T-helper 17 cell (primary cell): ENCODE measurements at places on chromosomes 5 and 9. TPM values are rescaled to one million over a fixed set of nuclear protein-coding genes. Genes with fewer than 3 reads are reported as not detected.

Gene PAIP1
- total RNA-seq, result 23.7 TPM

Gene GARIN3
- not detected for total RNA-seq

Gene HMCN2
- 0.12 TPM for total RNA-seq

Gene DMRT2
- total RNA-seq, result not detected

GRCh38 chr5:174335682-174336364 lies 290.3 kb downstream of the NSG2 start:
- peaks cover 45% of the 10 kb centered on the region for H3K27me3 ChIP-seq
- no peak overlapping the region for H3K27ac ChIP-seq
- no peak overlapping the region for H3K4me3 ChIP-seq
- H3K36me3 ChIP-seq, result peaks cover 2% of the 10 kb centered on the region

GRCh38 chr5:102762095-102762534 lies 7.0 kb downstream of the PAM start:
- H3K4me1 ChIP-seq, result peaks cover 61% of the 10 kb centered on the region
- H3K36me3 ChIP-seq, result no peaks in the 10 kb centered on the region
- peak overlapping the region; percentile 96 for H3K27ac ChIP-seq
- no peaks in the 10 kb centered on the region for H3K27me3 ChIP-seq
- peak overlapping the region; percentile 88 for H3K4me3 ChIP-seq

- H3K4me3 ChIP-seq, result no peak overlapping the region
- H3K27ac ChIP-seq, result no peak overlapping the region
- DNase-seq, result no peak
- H3K4me1 ChIP-seq, result no peaks in the 10 kb centered on the region
Observed at GRCh38 chr5:114418176-114419066, 56.6 kb downstream of the KCNN2 start.

DNA sequence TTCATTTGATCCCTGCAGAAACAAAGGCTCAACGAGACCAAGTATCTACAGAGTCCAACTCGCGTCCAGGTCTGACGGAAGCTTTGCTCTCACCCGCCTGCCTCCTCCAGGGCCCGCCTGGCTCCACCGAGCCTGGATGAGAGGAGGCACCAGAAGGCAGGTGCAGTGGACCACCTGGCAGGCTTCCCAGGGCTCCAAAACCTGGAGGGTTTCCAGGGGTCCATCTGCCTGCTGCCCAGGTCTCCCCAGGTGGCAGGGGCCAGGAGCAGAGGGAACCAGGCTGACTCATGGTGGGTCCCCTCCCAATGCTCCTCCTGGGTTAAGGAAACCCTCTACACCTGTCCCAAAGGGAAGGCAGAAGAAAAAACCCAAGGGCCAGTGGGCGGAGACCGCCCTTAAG lies 59.5 kb downstream of the VAV2 start:
- H3K4me3 ChIP-seq, result no peak overlapping the region
- peaks cover 5% of the 10 kb centered on the region for H3K36me3 ChIP-seq
- DNase-seq, result no peak
- H3K27me3 ChIP-seq, result no peaks in the 10 kb centered on the region
- no peak overlapping the region for H3K27ac ChIP-seq

- peaks cover 11% of the 10 kb centered on the region for H3K27me3 ChIP-seq
Observed at GRCh38 chr5:58156973-58157701, 302.7 kb downstream of the PLK2 start.

DNA sequence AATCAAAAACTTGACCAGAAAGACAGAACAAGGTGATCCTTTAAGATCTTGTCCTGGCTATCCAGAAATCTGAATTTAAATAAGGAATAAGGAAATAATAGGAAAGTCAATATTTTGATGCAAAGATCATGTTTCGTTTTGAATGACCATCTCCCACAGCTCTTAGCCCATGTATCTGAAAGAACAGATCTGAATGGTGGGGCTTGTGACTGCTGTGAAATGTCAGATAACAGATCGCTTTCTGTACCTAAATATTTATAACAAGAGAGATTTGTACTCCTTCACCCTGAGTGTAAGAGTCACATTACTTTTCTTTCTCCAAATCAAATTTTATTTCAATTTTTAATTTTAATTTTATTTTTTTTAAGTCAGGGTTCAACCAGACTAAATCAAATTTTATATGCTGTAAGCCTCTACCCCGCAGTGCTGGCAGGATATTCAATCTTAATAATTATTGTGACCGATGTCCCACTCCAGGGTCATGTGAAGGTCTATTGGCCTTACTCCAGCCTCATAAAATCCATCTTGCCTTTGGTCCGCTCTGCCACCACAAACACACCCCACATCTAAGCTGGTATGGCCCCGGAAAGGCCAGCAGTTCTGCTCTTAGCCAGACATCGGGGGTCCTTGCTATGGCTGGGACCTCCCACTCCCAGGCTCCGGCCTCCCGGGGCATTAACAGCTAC lies 7.0 kb upstream of the SLC26A2 start:
- no peaks in the 10 kb centered on the region for H3K4me1 ChIP-seq
- DNase-seq, result no peak
- no peak overlapping the region for H3K27ac ChIP-seq
- peaks cover 21% of the 10 kb centered on the region for H3K27me3 ChIP-seq

GRCh38 chr5:115467628-115468027 lies 76.9 kb downstream of the FEM1C start:
- H3K4me1 ChIP-seq, result peaks cover 4% of the 10 kb centered on the region
- no peak overlapping the region for H3K27ac ChIP-seq
- H3K4me3 ChIP-seq, result no peak overlapping the region
- DNase-seq, result no peak
- peaks cover 7% of the 10 kb centered on the region for H3K27me3 ChIP-seq

GRCh38 chr5:111932628-111933027 lies 175.6 kb upstream of the NREP start:
- peaks cover 2% of the 10 kb centered on the region for H3K4me1 ChIP-seq
- no peaks in the 10 kb centered on the region for H3K36me3 ChIP-seq
- DNase-seq, result no peak
- no peak overlapping the region for H3K4me3 ChIP-seq
- peaks cover 10% of the 10 kb centered on the region for H3K27me3 ChIP-seq

DNA sequence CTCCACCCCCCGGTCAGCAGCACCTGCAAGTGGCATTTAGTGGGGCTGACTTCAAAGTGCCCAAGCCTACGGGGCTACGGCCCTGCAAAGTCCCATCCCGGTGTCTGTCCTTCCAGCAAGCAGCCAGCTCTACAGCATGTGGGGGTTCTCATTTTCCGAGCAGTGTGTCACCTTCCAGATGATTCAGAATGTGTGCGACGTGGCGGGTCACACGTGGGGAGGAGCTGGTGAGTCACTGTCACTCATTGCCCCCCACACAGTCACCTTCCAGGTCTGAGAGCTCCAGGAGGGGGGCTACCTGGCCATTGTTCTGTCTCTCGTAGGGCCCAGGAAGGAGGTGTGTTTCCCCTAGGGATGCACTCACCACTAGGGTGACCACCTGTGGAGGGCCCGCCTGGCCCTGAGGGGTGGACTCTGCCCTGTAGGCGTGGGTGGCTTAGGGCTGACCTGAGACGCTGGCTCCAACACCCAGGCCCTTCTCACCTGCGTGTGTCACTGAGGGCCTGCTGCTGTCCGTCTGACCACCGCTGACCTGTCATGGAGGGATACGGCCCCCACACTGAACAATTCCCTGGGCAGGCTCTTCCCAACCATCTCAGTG lies 70.2 kb downstream of the SEMA4D start:
- peak overlapping the region; percentile 96 for H3K27ac ChIP-seq
- peak overlapping the region; percentile 88 for H3K4me3 ChIP-seq
- H3K27me3 ChIP-seq, result no peaks in the 10 kb centered on the region

DNA sequence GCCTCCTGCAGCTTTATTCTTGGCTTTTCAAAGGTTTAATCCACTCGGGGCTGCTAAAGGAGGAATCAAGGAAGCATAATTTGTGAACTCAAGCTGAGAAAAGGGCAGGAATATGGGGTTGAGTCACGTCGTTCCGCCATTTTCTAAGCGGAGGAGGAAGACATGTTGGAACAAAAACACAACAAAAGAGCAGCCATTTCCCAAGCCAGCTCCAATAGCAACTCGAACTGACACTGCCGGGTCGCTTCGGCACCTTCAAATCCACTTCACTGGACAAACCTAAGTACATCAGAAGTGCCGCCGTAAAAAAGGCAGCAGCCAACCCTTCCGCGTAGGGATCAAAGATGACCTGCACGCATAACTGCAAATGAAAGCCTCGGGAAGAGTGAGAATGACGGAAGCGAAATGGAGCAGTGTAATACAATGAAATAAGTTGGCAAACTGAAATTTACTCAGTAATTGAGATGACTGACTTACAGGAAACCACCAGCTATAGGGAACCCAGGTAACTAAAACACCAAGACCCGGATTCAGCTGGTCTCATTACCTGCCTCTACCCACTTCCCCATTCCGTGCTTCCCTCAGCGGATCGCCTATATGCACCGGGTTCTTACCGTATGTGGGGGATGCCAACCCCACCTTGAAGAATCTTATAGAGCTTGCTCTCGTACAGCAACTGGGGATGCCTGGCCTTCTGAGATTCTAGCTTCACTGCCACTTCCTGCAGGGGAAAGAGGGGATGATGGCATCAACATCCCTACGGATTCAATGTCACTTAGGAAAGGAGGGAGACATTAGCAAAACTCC lies 1.6 kb downstream of the CSNK1A1 start:
- peak overlapping the region; percentile 98 for H3K4me3 ChIP-seq
- peak; percentile 14 for DNase-seq
- peaks cover 11% of the 10 kb centered on the region for H3K36me3 ChIP-seq
- H3K27ac ChIP-seq, result peak overlapping the region; percentile 99
- peaks cover 44% of the 10 kb centered on the region for H3K4me1 ChIP-seq
- no peaks in the 10 kb centered on the region for H3K27me3 ChIP-seq
